Tibial nerve (tissue), 4 donors: ENCODE measurements at places on chromosomes 12 and 14.

DNA sequence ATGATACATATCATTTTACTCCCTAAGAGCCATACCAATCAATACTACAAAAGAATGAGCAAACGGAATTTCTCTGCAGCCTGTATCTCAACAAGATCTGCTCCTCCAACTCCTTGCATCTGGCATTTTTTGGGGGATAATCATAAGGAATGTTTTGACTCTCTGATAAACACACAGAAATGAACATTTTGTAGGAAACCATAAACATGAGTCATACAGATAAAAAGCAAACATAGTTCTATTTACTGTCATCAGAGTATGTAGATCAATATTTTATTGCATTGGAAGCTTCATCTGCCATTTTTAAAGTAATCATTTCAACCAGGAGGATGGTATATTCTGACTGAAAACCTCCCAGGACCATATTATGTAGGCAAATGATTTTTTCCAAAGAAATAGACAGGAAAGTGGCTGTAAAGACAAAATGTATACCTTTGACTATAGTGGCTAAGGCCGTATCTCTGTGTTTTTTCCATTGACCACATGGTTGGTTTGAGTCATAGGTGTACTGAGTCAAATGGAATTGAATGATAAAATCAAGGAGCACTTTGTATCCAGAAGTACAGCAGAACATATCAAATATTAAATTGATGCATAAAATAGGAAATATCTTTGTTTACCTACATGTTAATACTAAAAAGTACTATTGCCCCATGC is 32.4 kb upstream of the CD69 start:
- H3K4me1 ChIP-seq: no peaks in the 10 kb centered on the region
- no peak overlapping the region for H3K4me3 ChIP-seq
- DNase-seq: no peak
- no peaks in the 10 kb centered on the region for H3K36me3 ChIP-seq
- H3K27me3 ChIP-seq: no peaks in the 10 kb centered on the region

DNA sequence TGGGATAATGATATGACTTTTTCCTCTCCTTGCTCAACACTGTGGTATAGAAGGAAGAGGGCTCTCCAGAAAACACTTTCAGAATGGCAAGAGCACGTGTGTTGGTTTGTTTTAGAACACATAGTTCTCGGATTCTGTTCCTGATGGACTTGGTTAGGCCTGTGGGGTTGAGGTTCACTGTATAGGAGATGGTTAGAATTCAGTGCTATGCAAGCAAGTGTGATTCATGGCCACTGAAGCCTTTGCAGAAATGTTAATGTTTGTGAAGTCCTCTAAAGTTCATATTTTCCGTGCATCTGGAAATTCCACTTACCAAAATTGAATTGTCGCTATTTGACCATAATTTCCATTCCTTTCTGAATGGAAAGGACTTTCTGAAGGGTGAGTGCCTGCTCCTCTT is 233.2 kb upstream of the DDHD1 start:
- no peaks in the 10 kb centered on the region for H3K36me3 ChIP-seq
- no peaks in the 10 kb centered on the region for H3K27me3 ChIP-seq
- H3K4me1 ChIP-seq: no peaks in the 10 kb centered on the region
- no peak overlapping the region for H3K27ac ChIP-seq
- H3K4me3 ChIP-seq: no peak overlapping the region

- no peaks in the 10 kb centered on the region for H3K27me3 ChIP-seq
- DNase-seq: no peak
- H3K4me1 ChIP-seq: peaks cover 15% of the 10 kb centered on the region
- no peak overlapping the region for H3K4me3 ChIP-seq
- peaks cover 3% of the 10 kb centered on the region for H3K36me3 ChIP-seq
Observed at GRCh38 chr14:50786751-50787464, 44.1 kb downstream of the NIN start.

GRCh38 chr12:27711967-27712366 is 1.3 kb downstream of the MRPS35 start:
- no peak overlapping the region for H3K27ac ChIP-seq
- H3K36me3 ChIP-seq: peaks cover 26% of the 10 kb centered on the region
- DNase-seq: no peak
- H3K27me3 ChIP-seq: no peaks in the 10 kb centered on the region

DNA sequence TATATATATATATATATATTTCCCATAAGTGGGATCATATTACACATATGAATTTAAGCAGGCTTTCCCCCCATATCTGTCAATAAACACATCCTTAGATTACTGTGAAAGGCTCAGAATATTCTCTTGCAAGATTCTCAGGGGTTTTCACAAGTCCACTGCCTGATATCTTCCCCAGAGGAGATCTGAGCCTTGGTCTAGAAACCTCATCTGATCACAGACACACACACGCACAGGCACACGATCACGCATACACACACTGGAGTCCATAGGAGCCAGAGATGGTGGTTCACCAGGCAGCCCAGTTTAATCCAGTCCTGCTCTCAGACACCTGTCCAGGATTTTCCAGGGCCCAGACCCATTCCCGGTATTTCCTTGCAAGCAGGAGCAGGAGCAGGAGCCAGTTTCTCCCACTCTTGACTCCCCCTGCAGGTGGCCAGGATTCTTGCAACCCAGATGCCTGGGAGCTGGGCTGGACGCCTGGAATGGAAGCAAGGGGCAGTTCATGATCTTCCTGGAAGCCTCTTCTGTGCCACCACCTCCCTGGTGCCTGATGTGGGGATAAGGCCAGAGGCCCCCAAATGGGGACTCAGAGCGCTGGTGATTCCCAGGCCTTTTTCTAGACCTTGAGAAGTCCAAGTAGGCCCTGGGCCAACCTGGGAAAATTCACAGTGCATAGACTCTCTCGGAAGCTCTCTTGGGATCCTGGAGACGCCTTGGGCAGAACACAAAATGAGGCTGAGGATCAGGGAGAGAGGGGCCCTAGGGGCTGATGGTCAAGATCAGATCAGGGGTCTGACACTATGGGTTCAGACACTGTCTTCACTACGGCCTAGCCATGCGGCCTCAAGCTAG is 16.5 kb upstream of the KRT78 start:
- H3K4me3 ChIP-seq: no peak overlapping the region
- peak; percentile 63 for DNase-seq
- peaks cover 31% of the 10 kb centered on the region for H3K4me1 ChIP-seq
- no peaks in the 10 kb centered on the region for H3K36me3 ChIP-seq
- no peak overlapping the region for H3K27ac ChIP-seq

DNA sequence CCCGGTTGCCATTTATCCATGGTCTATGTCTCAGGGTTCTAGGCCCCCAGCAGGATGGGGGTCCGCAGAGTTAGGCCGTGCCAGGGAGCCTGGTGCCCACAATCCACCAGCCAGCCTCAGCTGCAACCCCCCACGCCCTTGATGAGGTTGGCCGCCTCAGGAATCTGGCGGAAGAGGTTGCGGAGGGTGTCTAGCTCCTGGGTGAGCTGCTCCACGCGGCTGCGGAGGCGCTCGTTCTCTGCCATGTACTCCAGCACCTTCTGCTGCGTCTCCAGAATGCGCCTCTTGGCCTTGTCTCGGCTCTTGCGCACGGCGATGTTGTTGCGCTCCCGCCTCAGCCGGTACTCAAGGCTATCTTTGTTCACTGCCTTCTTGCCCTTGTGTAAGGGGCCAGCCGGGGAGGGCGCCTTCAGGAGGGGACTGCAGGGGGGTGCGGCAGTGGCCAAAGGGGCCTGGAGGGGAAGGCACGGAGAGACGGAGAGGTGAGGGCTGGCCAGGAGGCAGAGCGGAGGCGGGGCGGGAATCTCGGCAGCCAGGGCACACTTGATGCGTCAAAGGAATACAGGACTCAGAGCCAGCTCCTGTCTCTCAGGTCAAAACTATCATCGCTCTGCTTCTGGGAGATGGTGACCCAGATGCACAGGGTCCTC is 1.6 kb downstream of the CEBPE start:
- no peaks in the 10 kb centered on the region for H3K36me3 ChIP-seq
- DNase-seq: no peak
- H3K27me3 ChIP-seq: peaks cover 8% of the 10 kb centered on the region
- H3K4me1 ChIP-seq: peaks cover 6% of the 10 kb centered on the region
- H3K27ac ChIP-seq: no peak overlapping the region

- no peaks in the 10 kb centered on the region for H3K36me3 ChIP-seq
- peak; percentile 61 for DNase-seq
- H3K4me3 ChIP-seq: no peak overlapping the region
Observed at GRCh38 chr12:124852329-124852831, 11.3 kb downstream of the SCARB1 start.

- H3K4me1 ChIP-seq: no peaks in the 10 kb centered on the region
- H3K27ac ChIP-seq: no peak overlapping the region
- H3K4me3 ChIP-seq: no peak overlapping the region
- no peaks in the 10 kb centered on the region for H3K27me3 ChIP-seq
- H3K36me3 ChIP-seq: no peaks in the 10 kb centered on the region
Observed at GRCh38 chr12:70784042-70784668, 136.4 kb downstream of the PTPRR start.

DNA sequence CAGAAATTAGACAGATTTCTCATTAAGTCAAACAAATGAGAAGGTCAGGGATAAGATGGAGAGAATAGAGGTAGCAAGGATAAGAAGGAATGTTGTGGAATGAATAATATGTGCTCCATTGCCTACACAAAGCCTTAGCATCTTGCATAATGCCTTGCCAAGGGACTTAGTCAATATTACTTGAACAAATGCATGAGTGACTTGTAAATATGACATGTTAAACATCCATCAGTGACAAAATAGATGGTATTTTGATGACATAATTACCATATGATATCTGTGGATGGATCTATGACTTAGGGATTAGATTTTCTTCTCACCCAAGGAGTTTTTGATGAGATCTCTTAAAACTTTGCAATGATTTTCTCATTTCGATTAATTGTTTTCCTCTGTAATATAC is 194.1 kb upstream of the RASSF8 start:
- H3K36me3 ChIP-seq: no peaks in the 10 kb centered on the region
- H3K27me3 ChIP-seq: no peaks in the 10 kb centered on the region
- no peak for DNase-seq
- no peak overlapping the region for H3K27ac ChIP-seq
- H3K4me1 ChIP-seq: no peaks in the 10 kb centered on the region

GRCh38 chr12:65313719-65314317 is 35.3 kb downstream of the MSRB3 start:
- H3K4me3 ChIP-seq: no peak overlapping the region
- H3K27ac ChIP-seq: no peak overlapping the region
- no peaks in the 10 kb centered on the region for H3K4me1 ChIP-seq
- H3K36me3 ChIP-seq: no peaks in the 10 kb centered on the region

DNA sequence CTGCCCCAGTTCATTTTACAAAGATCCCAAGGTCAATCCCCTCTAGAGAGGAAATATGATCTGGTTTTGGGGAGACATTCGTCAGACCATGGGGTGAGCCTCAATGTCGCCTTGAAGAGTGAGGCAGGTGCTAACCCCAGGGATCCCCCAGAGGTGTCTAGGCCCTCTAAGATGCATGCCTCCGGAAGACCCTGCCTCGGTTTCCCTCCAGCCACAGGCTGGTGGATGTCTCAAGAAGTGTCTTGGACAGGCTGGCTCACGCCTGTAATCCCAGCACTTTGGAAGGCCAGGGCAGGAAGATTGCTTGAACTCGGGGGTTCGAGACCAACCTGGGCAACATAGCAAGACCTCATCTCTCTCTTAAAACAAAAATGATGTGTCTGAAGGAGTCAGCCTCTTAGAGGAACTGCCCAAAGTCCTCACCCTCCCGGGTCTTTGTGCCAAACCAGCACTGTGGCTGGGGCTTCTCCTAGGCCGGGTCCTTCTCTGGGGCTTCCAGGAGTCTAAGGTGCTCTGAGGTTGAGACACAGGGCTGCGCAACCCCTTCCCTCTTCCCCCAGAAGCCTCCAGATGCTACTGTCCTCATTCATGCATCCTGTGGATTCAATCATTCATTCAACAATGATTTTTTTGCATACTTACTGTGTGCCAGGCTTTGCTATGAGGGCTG is 24.7 kb upstream of the BEGAIN start:
- no peak overlapping the region for H3K4me3 ChIP-seq
- H3K4me1 ChIP-seq: peaks cover under 1% of the 10 kb centered on the region
- H3K27me3 ChIP-seq: no peaks in the 10 kb centered on the region
- DNase-seq: no peak
- no peaks in the 10 kb centered on the region for H3K36me3 ChIP-seq

GRCh38 chr14:91749868-91750267 is 18.0 kb upstream of the CATSPERB start:
- no peak overlapping the region for H3K27ac ChIP-seq
- H3K4me1 ChIP-seq: no peaks in the 10 kb centered on the region

GRCh38 chr14:100362311-100362927 is 39.3 kb downstream of the SLC25A47 start:
- H3K4me3 ChIP-seq: no peak overlapping the region
- no peak for DNase-seq
- H3K27ac ChIP-seq: no peak overlapping the region
- no peaks in the 10 kb centered on the region for H3K4me1 ChIP-seq
- peaks cover 8% of the 10 kb centered on the region for H3K36me3 ChIP-seq
- H3K27me3 ChIP-seq: no peaks in the 10 kb centered on the region

GRCh38 chr12:48151103-48151771 is 6.1 kb downstream of the ASB8 start:
- peaks cover 1% of the 10 kb centered on the region for H3K4me1 ChIP-seq
- no peaks in the 10 kb centered on the region for H3K36me3 ChIP-seq
- no peaks in the 10 kb centered on the region for H3K27me3 ChIP-seq
- H3K27ac ChIP-seq: no peak overlapping the region
- DNase-seq: no peak
- no peak overlapping the region for H3K4me3 ChIP-seq

- peak overlapping the region; percentile 95 for H3K27ac ChIP-seq
- H3K36me3 ChIP-seq: no peaks in the 10 kb centered on the region
- DNase-seq: no peak
- peak overlapping the region; percentile 61 for H3K4me3 ChIP-seq
Observed at GRCh38 chr12:12357719-12358461, 1.0 kb downstream of the BORCS5 start.

DNA sequence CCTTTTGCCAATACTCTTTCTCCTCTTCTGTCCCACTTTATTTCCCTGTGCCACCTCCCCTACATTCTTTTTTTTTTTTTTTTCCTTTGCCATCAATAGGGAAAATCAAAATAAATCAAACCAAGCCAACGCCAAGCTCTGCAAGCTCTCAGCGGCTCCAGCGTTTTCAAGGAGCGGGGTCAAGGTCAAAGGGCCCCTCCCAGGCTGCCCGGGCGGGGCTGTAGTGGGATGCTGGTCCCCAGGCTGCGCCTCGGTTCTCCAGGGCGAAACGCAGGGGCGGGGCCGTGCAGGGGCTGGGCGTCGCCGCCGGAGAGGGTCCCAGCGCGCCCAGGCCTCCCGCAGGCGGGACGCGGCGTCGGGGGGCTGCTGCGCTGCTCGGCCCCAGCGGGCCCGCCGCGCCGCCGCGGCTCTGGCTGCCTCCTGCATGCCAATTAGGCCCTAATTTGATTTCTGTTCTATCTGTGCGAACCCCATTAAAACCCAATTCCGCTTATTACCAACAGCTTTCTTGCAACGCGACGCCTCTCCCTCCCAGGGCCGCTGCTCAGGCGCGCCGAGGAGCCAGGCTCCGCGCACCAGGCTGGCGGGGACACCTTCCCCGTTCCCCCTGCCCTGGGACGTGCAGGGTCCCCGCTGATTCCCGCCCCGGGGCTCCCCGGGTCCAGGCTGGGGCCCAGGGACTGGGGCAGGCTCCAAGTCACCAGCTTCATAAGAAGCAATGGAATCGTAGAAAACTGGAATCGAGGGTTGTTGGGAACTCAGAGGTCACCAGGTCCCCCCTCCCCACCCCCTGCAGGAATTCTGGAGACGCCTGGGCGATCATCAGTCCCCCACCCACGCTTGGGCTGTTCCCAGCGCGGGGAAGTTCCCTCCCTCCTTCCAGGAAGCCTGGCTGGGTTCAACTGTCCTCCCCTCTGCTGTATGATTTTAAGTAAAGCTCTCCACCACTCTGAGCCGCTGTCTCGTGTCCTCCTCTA is 50.7 kb upstream of the MAP1LC3B2 start:
- H3K27ac ChIP-seq: peak overlapping the region; percentile 24
- peak overlapping the region; percentile 21 for H3K4me3 ChIP-seq
- H3K27me3 ChIP-seq: no peaks in the 10 kb centered on the region
- no peaks in the 10 kb centered on the region for H3K4me1 ChIP-seq
- H3K36me3 ChIP-seq: no peaks in the 10 kb centered on the region
- DNase-seq: no peak

- H3K36me3 ChIP-seq: no peaks in the 10 kb centered on the region
- no peaks in the 10 kb centered on the region for H3K4me1 ChIP-seq
- no peak for DNase-seq
Observed at GRCh38 chr12:1878214-1878613, 40.2 kb downstream of the CACNA2D4 start.
